ENCODE measurements at places on chromosomes 2 and 18. TPM values are rescaled to one million over a fixed set of nuclear protein-coding genes. Genes with fewer than 3 reads are reported as not detected.

Gene MROH2A
- total RNA-seq: not detected

Gene ZDBF2
- 43.6 TPM for total RNA-seq

DNA sequence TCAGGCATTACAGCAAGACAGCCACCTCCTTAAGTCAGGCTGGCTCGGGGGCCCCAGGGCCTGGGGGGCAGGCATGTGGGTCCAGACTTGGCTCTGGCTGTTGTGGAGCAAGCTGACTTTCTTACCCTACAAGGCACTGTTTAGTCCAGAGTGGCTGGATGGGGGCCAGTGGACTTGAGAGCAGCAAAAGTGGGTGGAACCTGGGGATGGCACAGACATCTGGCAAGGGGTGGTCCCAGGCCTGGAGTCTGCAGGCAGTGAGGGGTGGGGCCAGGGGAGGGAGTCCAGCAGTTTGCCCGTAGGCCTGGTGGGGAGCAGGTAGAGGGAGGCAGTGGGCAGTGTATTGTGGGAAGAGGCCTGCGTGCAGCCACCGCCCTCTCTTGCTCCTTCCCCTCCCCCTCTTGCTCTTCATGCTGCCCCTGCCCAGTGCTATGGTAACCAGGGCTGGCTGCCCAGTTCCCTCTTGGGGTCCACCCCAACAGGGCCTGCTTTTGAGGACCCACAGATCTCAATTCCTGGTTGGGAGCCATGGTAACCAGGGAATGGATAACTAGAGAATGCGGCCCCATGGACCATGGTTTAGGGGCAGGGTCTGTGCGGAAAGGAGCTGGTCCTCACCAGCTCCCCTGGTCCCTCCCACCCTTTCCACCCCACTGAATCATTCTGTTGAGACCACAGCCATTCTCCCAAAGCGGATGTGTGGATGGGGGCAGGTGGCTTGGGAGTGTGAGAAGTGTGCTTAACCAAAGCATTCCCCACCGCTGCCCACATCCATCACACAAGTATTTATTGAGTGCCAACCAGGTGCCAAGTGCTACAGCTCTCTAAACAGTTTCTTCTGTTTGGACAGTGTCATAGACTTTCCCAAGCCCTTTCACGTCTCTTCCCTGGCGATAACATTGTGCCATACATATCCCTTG, 19.3 kb downstream of the SPEG start:
- DNase-seq: peak; percentile 93

GRCh38 chr2:86335865-86336674, 1.4 kb downstream of the REEP1 start:
- DNase-seq: no peak

Gene SOX11
- total RNA-seq: 19.2 TPM

GRCh38 chr2:160005908-160006307, 56.5 kb downstream of the PLA2R1 start:
- no peak for DNase-seq

DNA sequence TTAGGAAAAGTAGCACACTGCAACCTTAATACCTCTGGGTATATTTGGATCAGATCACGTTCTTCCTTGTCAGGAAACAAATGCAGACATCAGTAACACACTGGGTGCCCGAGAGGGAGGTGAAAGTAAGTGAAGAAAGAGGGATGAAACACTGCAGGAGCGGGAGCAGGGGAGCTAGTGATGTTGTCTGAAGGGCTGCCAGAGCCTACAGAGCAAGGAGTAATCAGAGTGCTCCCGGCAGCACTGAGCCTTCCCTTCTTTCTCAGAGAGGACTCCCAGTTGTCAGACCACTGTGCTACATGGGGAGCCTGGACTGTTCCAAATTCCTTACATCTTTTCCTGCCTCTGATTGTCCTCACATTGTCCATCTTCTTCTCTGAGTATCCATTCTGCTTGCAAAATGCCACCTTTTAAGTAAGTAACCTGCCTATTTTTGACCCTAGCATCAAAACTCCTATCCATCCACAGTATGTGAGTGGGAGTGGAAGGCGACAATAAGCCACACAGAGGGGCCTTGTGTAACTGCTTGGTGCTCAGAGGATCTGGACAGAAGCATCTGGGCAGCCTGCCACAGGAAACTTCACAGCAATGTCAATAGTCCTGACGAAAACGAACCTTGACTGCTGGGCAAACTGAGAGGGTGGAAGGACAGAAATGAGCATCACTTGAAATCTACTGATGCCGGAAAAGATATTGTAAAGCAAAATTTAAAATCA, 10.8 kb upstream of the NAB1 start:
- peak; percentile 20 for DNase-seq

- peak; percentile 93 for DNase-seq
Measured at GRCh38 chr2:216302981-216303676, 69.2 kb downstream of the MARCHF4 start.

DNA sequence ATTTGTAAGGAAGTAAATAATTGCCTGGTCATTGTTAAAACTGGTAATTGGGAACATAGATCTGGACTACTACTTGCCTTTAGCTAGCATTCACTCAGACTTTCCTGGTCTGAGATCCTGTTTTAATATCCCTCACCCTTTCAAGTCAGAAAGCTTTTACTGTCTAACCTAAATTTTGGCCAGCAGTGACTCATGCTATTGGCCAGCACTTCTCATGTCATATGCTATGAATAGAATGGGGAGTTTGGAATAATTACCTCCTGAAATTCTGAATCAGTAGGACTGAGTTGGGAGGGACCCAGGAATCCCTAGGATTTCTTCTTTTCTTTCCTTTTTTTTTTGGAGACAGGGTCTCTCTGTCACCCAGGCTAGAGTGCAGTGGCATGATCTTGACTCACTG, 19.3 kb downstream of the STK36 start:
- peak; percentile 64 for DNase-seq

DNA sequence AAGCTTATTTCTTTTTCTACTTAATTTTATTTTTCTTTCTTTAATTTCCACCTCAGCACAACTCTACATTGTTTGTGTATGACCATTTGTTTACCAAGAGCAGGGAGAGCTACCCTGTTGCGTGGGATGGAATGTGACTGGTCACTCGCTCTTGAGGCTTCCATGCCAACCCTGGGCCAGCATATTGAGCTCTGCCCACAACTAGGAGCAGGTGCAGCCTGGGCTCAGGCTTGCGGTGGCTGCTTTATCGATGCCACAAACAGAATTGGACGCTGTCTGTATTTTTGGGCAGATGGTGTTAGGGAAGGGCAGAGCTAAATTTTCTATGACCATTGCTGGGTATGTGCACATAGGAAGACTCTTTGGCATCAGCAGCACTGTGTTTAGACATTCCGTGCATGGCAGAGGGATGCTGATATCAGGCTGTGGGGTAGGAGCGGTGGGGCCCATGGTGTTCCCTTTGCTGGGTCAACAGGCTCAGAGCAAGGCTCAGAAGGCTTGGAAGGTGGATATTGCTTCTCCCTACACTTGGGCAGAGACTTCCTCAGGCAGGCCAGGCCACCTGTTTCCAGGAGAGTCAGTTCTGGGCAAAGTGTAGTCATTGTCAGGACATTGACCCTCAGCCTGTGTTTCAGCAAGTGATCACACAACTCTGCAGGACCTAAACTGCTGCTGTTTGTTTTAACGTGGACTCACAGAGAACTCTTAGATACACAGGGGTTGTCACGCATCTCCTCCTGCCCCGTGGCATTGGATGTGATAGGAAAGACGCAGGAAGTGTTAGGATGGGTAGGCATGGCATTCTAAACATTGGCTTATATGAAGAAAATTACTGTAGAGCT, 40.2 kb downstream of the TMEM182 start:
- DNase-seq: no peak

Gene IRS1
- total RNA-seq: 34.2 TPM

Gene SERPINB3
- total RNA-seq: not detected

GRCh38 chr2:71309-72035, 25.2 kb upstream of the FAM110C start:
- DNase-seq: no peak

Gene TMEM18
- total RNA-seq: 16.8 TPM

GRCh38 chr2:160051371-160051800, 11.0 kb downstream of the PLA2R1 start:
- DNase-seq: peak; percentile 36

- no peak for DNase-seq
Measured at GRCh38 chr2:10343191-10343590, 40.5 kb downstream of the HPCAL1 start.

- no peak for DNase-seq
Measured at GRCh38 chr2:200439981-200440380, 69.9 kb downstream of the KCTD18 start.

- no peak for DNase-seq
Measured at GRCh38 chr2:175843625-175844024, 158.4 kb downstream of the LNPK start.

DNA sequence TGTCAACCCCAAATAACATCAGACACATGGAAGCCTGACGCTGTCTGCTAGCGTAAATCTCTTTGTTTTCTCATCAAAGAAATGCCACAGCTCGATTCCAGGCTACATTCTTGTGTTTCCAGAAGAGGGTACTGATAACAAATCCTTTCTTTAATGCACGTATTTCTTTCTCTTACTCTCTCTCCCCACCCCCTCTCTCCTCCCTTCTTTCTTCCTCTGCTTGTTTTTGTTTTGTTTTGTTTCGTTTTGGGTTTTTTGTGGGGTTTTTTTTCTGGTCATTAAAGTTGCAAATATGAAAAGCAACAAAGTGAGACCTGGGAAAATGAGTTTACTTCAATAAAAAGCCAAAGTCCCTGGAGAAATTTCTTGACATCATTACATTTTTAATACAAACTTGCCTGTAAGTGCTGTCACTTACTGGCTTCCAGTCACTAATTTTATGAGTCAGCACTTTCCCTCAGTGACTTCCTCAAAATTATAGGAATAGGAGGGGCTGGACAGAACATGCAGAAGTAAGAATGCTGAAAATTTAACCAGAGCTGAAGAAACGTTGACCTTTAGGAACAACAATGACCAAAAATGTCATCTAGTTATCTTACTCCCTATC, 106.7 kb upstream of the NABP1 start:
- peak; percentile 64 for DNase-seq

Gene LDLRAD4
- 40.1 TPM for total RNA-seq

Gene ST6GAL2
- 120 TPM for total RNA-seq

DNA sequence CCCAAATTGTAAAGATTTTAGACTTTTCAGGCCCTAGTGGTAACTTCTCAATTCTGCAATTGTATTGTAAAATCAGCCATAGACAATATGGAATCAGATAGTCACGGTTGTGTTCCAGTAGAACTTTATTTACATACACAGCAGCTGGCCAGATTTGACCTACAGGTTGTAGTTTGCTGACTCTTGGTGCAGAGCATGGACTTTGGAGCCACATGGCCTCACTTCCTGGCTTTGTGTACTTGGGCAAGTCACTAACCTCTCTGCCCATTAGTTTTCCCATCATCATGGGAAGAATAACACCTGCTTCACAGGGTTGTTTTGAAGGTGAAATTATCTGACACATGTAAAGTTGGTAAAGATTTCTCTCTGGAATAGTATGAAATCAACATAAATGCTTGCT, 147.6 kb downstream of the TMEM200C start:
- no peak for DNase-seq

- DNase-seq: no peak
Measured at GRCh38 chr2:191014653-191015020, 666 bp upstream of the STAT1 start.

DNA sequence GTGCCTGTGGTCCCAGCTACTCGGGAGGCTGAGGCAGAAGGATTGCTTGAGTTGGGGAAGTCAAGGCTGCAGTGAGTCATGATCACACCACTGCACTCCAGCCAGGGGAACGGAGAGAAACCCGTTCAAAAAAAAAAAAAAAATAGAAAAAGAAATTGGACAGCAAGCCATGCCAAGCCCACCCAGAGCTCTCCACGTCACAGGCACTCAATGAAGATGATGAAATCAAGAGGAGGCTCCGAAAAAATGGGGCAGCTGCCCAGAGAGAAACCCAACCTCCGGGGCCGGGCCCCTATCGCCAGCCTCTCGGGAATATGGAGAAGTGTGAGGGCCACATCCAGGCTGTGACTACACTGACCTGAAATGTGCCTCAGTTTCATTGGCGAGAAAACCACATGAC, 40.0 kb downstream of the BIN1 start:
- no peak for DNase-seq

GRCh38 chr2:43138441-43138840, 88.0 kb downstream of the ZFP36L2 start:
- DNase-seq: no peak

Gene ACVR1C
- total RNA-seq: 0.62 TPM

DNA sequence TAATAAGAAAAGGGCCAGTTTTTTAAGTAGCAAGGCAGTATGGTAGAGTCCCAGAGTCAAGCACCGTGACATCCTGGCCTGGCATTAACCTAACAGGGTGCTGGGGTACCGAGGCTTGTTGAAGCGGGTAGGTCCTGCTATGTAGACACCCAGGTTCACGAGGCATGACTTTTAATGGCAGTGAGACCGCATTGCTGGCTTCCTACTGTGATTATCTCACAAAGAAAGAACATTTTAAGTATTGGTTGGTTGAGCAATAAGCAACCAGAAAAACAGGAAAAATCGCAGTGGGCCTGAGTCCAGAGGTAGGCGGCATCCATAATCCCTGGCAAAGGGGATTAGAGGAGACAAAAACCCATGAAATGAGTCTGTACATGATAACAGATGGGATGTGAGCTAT, 927.9 kb upstream of the ACVR2A start:
- no peak for DNase-seq

DNA sequence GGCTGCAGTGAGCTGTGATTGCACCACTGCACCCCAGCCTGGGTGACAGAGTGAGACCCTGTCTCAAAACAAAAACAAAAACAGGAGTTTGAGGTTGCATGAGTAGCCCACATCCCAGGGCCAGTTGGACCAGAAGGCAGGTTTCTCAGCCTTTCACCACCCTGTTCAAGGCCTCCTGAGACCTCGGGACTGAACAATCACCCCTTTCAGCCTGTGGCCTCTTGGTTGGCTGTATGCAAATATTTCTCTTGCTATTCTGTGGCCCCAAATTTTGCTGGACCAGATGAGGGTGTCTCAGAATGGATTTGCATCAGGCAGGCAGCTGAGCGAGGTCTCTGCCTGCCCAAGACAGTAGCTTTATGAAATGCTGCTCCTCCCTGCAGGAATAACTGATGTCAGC, 56.9 kb downstream of the DPYSL5 start:
- DNase-seq: no peak

DNA sequence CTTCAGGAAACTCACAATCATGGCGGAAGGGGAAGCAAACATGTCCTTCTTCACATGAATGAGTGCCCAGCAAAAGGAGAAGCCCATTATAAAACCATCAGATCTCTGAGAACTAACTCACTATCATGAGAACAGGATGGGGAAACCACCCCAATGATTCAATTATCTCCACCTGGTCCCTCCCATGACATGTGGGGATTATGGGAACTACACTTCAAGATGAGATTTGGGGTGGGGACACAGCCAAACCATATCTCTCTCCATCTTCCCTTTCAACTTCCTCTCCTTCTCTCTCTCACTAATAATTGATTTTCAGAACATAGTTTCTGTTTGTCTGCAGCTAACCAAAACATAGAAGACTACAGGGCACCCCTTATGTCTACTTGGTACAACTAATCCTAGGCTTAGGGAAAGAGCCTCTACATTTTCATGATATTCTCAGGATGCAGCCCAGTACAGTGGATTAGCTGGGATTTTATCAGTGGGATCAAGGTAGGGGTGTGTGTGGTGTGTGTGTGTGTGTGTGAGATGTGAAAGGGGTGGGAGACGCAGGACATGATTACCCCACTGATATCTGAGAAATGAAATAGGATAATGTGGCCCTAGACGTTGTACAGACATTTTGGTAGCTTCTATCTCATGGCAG, 2.8 kb upstream of the ATF2 start:
- no peak for DNase-seq
